Activated T-helper 17 cell treated with anti-CD3 and anti-CD28 coated beads, Interleukin-2, amount 50 U/mL, for 72 hours (primary cell): ENCODE measurements at places on chromosomes 16 and 17.

GRCh38 chr17:48043176-48043575, 5.0 kb upstream of the NFE2L1 start:
- no peak for ATAC-seq

- peak; percentile 74 for ATAC-seq
Measured at GRCh38 chr17:42312285-42313130, 24.2 kb downstream of the STAT5A start.

DNA sequence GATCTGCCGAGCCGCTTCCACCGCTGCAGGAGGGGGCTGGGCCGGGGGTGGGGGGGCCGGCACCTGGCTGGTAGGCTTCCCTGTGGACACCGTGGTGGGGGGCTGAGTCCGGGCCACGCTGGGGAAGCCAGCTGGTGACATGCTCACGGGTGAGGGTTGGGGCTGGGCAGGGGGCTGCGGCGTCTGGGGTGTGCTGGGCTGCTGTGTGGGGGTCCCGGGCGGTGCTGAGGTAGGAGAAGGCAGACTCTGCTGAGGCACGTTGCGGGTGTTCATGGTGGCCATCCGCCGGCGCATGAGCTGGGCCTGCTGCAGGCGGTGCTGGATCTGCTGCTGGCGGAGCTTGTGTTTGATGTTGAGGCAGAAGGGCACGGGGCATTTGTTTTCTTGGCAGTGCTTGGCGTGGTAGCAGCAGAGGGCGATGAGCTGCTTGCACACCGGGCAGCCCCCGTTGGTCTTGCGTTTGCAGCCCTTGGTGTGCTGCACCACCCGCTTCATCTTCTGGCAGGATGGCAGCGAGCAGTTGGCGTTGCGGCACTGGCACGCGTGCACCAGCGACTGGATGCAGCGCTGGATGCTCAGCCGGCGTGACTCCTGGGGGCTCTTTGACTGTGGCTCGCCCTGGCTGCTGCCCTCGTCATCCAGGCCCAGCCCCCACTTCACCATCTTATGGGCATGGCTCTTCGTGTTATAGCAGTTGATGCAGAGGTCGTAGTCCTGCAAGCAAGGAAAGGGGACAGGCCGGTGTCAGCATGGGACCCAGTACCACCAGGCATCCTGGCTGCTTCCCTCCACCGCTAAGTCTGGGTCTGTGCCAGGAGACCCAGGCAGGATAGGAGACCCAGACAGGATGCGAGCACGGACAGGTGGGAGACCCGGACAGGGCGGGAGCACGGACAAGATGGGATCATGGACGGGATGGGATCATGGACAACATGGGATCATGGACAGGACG, 12.1 kb upstream of the TRAP1 start:
- ATAC-seq = no peak

- ATAC-seq = no peak
Measured at GRCh38 chr16:50688083-50688482, 5.3 kb upstream of the NOD2 start.

- peak; percentile 66 for ATAC-seq
Measured at GRCh38 chr16:50335196-50335958, 33.4 kb downstream of the BRD7 start.

DNA sequence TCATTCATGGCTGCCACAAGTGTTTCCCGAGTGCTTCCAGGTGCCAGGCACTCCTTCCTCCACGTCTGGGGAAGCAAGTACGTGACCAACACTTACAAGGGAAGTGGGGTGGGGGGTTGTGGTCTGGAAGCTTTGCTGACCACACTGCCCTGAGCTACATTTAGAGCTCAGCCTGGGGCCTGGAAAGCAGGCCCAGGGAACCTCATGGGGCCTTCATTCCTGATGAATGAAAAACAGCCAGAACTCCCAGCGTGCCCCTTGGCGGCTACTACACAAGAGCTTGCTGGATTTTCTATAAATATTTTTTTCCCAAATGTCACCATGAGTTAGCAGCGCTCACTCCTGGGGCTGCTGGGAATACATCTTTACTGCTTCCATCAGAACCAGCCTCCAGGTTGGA, 73.3 kb downstream of the ABCC12 start:
- no peak for ATAC-seq

GRCh38 chr17:48592057-48592514, 1.5 kb downstream of the HOXB5 start:
- no peak for ATAC-seq

GRCh38 chr17:17766077-17766743, 70.6 kb downstream of the SREBF1 start:
- ATAC-seq = no peak

- ATAC-seq = no peak
Measured at GRCh38 chr17:2398182-2398581, 2.7 kb downstream of the MNT start.

DNA sequence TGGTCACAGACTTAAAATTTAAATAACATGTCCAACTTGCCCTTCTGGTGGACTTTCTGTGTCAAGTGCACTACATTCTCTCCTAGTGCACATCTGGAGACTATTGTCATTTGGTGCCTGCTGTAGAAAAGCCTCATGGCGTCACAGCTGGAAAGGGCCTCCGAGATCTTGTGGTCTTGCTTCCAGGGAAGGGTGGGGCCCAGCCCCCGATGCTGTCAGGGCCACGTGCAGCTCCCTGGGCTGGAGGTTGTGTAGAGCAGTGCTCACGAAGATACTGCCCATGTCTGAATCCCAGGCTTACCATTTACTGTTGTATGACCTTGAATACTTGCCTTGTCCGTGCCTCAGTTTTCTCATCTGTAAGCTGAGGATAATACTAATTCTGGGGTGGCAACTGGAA, 6.8 kb upstream of the MPRIP start:
- ATAC-seq = no peak

DNA sequence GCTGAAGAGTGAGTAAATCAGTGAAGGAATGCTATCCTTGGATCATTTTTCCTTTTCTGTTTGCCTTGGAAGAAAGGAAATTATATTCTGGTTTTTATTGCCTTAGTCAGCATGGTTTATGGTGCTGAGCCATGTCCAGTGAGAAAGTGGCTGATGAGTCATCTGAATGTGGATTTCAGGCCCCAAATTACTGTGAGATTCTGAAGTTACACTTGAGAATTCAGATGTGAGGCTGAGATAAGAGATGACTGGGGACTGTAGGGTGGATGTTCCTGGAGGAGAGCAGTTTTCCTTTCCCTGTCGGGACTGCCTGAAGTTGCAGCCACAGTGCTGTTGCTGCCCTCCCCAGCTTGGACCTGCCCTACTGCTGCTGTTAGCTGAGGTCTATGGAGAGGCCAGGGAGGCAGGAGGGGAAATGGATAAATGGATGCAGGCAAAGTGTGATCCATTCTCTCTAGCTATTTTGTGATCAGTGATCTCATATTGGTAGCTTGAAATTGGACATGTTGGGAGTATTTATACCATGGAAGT, 4.2 kb upstream of the MAP3K14 start:
- ATAC-seq = peak; percentile 17

- ATAC-seq = no peak
Measured at GRCh38 chr16:21167929-21168602, 9.6 kb downstream of the LDAF1 start.

DNA sequence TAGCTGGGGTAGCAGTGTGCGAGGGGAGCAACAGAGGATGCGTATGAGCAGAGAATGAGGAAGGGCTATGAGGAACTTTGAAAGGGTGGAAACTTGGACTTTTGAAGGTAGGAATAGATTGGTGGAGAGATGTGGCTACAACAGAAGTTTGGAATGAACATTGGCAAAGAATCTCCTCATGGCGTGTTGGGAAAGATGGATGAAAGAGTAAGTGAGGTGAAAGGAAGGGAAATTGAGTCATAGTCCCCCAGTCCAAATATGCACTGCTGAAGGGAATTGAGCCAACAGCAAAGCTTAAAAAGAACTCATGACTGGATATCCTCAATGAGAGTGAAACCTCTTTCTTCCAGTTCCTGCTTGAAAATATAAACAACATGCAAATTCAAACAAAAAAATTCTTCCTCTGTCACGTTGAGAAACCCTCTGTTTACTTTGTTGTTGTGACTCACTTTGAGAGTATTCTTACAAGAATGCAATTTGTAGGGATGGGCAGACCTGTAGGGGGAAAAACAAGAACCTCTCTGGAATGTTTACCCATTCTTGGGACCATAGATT, 313.2 kb upstream of the KCNJ16 start:
- ATAC-seq = no peak

DNA sequence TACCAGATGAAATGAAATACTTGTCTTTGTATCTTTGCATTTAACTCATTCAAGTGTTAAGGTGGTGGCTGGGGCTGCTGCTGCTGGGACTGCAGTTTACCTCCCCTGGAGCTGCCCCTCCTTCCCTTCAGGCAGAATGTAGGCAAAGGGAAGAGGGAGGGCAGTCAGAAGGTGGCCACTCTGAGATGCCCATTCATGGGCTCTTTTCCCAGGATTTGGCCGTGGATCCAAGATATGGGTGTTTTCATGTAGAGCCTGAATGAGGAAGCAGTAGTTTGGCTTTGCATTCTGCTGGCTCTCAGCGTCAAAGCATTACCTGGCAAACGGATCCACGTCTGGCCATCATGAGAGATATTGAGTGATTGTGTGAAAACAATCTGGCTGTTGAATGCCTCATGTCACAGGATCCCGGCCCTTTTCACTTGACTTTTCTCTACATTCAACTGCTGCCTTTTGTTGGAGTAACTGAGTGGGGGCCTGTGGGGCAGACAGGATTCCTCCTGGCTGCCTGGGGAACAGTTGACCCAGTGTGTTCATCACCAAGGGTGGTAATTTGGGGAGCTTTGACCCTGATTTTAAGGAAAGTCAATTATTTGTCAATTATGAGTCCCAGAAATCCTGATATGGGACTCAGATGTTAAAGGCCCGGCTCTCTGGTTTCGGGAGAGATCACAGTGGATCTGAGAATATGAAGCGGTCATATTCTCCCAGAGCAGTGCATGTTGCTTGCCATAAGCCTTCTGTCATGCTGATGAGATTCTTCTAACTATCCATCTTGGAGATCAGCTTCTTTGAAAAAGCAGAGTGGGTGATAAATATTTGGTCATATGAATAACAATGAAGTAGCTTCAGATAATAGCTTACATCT, 236.8 kb downstream of the IRX3 start:
- ATAC-seq = no peak

GRCh38 chr16:88650749-88651275, at the start of gene CYBA:
Gene CYBA, minus strand, starts transcription at chr16:88651053. Its CDS starts 40 bp downstream, at chr16:88651013.
- peak; percentile 91 for ATAC-seq

DNA sequence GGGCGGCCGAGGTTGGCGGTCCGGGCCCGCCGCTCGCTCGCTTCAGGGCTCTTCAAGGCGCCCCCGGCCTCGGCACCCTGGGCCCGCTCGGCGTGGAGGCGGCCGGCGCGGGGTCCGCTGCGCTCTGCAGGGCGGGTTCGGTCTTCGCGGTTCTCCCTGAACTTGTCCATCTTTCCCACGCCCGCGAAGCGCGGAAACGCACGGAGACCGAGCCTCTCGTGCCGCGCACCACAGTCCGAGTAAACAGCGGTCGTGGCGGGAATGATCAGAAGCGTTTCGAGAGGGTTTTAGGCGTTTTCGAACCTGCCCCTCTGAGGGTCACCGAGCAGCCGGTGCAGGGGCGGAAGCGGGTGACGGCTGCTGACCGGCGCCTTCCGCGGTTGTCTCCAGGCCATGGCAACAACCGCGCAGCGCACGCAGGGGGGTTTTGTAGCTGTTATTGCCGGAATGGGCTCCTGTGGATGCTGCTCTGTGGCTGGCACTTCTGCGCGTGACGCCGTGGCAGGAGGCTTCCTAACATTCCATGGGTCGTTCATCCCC, 414 bp downstream of the NARF start:
- ATAC-seq = no peak

- no peak for ATAC-seq
Measured at GRCh38 chr16:73886426-73886825, 410.2 kb upstream of the PSMD7 start.

DNA sequence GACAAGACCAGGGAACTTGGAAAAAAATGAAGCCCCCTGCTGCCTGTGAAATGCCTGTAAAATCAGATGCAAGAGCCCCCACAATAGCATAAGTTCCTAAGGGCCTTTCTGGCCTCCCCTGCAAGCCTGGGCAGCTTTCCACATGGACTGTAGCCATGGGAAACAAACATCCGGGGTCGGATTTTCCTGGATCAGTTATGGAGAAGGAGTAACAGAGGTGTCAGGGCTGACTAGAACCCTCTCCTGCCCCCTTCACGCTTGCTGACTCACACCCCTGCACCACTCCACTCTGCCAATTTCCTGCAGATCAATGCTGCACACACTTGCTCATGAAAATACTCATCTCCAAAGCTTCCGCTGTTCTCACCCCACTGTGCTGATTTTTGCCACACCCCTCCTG, 258.6 kb downstream of the CBLN1 start:
- no peak for ATAC-seq

DNA sequence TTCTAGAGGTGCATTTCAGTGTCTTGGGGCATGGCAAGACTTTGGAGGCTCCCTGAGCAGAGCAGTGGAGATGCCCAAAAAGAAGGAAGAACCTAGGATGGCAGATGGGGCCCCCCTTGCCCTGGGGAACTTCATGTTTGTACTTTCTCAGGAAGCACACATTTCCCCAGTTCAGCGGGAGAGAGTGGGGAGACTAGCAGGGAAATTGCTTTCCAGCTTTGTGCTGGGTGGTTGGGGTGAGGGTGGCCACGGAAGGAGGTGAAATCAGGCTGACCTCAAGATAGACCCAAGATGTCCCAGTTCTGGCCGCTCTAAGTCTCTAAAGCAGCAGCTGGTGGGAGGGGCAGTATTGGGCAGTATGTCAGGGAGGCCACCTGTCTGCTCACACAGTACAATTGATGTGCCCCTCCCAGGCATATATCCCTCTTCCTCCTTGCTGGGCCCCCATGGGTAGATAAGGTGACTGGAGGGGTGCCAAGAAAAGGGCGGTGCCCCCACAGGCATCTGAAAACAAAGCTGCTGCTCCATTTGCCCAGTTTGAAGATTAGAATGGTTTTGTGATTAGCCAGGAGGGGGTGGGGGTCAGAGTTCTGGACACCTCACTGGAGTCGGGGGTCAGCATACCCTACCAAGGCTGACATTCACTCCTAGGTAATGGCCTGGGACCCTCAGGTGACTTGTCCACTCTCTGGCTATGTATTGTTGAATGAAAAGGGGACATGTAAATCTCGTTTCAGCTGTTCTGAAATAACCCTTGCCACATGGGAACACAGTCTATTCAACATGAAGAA, 17.1 kb upstream of the NAGLU start:
- no peak for ATAC-seq
